Activated T-helper 1 cell treated with Interleukin-2 at 50 U/mL for 16 hours (primary cell): ENCODE measurements at places on chromosomes 6 and 20.

DNA sequence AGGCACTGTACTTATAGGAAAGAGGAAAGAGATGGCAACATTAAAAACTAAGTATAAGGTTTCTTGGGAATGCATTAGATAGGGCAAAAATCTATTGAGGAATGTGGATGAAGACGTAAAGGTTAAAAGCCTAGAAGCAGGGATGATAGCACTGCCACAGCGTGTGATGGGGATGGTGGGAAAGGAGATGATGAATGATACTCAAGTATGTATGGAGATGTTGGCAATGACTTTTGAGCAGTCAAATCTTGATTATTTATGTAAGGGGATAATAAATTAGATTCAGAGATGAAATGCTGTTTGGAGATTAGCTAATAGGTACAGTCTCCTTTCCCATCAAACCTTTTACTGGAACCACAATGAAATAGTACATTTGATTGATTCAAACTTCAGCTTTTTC is 432.8 kb downstream of the GRIK2 start:
- DNase-seq = no peak

DNA sequence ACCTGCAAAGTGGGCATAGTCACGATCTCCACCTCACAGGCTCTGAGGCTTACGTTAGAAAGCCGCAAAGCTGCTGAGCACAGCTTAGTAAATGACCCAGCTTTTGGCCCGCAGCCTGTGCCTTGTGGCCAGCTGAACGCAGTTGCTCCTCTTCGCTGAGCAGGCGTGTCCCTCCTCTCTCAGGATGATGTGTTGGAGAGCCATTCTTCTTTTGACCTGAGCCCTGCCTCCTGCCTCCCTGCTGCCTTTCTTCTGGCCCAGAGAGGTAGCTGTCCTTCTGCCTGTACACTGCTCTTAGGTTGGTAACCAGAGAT is 47.6 kb upstream of the MYL9 start:
- DNase-seq = no peak

DNA sequence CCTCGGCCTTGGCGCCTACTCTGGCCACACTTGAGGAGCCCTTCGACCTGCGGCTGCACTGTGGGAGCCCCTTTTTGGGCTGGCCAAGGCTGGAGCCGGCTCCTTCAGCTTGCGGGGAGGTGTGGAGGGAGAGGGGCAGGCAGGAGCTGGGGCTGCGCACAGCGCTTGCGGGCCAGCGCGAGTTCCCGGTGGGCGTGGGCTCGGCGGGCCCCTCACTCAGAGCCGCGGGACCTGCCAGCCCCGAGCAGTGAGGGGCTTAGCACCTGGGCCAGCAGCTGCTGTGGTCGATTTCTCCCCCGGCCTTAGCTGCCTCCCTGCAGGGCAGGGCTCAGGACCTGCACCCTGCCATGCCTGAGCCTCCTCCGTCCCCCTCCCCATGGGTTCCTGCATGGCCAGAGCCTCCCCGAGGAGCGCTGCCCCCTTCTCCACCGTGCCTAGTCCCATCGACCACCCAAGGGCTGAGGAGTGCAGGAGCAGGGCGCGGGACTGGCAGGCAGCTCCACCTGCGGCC is 136.8 kb downstream of the EPHA7 start:
- no peak for DNase-seq

GRCh38 chr6:154958469-154958868 is 36.6 kb upstream of the TIAM2 start:
- DNase-seq = no peak

GRCh38 chr6:42339991-42340401 is 111.7 kb downstream of the TRERF1 start:
- no peak for DNase-seq

GRCh38 chr20:24948939-24949679 is at the start of gene CST7:
Gene CST7 (plus strand): TSS chr20:24949269. CDS start chr20:24949506, 237 bp downstream.
- DNase-seq = peak; percentile 75

DNA sequence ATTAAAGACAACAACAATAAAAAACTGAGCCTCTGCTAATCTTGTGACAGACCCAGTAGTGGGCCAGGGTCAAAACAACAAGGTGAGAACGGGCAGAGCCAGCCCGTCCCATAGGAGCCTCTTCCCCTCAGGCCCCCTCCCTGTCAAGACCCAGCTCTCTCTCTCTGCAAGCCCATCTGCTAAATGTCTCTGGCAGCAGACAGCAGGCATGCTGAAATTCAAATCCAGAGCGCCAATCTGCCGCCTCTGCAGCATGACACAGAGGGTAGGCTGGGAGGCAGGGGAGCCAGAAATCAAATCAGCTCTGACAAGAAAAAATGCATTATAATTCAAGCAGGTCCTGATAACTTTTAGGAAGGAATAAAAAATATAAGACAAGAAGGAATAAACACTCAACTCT is 26.3 kb downstream of the METTL24 start:
- no peak for DNase-seq

GRCh38 chr6:32666420-32667300 is at the start of gene HLA-DQB1:
Gene HLA-DQB1 (minus strand): TSS chr6:32666657. CDS start chr6:32666607, 50 bp downstream.
- DNase-seq = peak; percentile 17

GRCh38 chr6:125714441-125715090 is 34.9 kb upstream of the HEY2 start:
- DNase-seq = no peak

DNA sequence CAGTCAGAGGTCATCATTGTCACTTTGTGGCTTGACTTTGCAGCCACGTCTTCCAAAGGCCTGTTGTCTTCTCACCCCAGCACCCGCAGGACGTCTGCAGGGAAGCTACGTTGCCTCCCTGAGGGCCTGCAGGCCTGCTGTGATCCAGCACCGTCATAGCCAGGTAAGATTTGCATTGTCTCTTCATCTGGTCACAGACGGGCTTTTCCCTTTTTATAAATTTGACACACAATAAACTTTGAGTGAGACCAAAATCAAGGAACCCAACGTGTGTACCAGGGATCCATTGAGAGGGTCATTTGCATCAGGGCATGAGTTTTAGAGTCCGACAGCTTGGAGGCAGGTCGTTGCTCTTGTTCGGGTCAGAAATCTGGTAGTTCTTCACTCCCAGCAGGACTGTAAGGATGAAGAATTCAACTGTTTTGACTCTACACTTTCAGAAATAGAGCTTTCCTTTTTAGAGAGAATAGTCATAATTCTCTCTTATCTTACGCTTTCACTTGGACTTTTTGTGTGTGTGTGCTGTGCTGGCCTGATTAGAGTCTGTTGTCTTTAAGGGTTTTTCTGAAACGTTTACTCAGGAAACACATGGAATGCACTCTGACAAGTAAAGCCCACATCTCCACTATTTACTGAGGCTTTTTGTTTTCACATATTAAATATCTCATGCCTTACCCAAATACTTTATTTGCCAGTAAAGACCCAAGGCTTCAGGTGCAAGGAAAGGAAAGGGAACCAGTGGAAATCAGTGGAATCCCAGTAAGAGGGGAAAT is 177.2 kb upstream of the TAB2 start:
- peak; percentile 18 for DNase-seq

DNA sequence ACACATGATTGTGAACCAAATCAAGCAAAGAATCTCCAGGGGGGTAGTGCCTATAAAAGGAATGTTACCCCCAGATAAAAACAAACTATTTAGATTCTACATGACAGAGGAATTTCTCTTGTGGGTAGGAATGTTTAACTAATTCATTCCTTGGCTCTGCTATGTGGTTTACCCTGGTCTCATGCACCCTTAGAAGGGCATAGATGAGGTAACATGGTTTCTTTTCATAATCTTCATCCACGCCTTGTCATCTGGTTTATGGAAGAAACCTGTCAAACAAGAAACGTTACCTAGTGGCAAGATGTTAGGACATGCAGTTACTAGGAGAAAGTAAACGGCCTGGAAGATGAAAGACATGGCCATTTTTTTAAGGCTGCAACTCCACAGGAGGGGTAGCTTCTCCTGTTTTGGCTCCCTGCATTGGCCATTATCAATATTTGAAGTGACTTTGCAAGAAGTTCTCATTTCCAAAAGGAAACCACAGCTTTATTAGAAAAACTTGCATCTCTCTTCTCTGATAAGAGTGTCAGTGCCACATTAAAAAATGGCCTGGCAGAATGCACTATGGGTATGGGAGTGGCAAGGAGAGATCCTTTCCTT is 45.5 kb downstream of the STX11 start:
- no peak for DNase-seq

GRCh38 chr20:46349742-46350056 is 41.4 kb upstream of the CDH22 start:
- DNase-seq = no peak

DNA sequence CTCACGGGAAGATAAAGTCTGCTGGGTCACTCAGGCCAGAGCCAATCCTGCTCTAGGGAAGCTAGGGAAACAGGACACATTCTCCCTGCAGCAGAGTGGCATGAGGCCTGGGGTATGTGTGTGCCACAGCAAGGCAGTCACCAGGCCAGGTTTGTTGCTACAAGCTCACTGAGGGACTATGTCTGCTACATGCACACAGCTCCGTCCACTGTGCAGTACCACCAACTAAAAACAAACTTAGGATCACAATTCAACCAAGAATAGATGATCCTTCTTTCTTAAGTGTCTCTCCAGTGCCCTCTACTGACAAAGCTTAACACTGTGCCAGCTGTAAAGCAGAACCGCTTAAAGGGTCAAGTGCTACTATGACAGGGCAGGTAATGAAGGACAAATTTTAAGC is 192.5 kb downstream of the PTPRK start:
- DNase-seq = no peak

DNA sequence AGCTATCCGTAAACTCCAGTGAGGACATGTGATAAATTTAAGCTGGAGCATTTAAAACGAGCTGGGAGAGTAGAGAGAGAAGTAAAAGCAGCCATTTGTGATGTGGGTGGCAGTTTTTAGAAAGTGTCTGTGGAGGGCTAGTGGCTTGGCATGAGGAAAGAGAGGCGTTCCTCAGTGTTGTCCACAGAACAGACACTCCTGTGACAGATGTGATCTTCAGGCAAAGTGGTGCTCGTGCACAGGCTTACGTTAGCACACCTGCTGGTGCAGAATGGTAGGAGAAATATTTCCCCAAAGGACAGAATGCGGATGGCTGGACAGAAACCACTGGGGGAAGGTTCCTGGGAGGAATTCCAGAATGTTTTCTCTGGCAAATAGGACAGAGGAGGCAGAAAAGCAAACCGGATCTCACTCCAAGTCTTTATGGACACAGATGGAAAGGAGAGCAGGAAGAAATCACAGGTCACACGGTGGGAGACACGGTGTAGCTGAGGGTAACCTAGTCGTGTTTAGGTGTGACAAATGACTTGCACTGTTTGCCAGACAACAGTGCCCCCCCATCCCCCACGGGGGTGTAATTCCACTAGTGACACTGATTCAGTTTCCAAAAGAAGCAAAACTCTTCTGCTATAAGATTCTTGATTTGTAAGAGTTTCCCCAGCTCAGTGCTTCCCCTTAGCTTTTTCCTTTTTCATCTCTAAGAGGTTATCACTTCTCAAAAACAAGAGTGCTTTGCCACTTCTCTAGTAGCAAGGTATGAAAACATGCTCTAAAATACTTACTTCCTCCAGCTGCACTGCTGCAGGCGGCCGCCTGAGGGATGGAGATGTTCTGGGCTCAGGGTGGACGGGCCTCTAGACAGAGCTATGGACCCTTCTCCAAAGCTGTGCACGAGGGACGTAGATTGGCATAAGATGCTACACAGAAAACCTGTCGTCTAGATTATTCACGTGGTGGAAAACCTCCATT is 293.2 kb downstream of the QKI start:
- DNase-seq = no peak

DNA sequence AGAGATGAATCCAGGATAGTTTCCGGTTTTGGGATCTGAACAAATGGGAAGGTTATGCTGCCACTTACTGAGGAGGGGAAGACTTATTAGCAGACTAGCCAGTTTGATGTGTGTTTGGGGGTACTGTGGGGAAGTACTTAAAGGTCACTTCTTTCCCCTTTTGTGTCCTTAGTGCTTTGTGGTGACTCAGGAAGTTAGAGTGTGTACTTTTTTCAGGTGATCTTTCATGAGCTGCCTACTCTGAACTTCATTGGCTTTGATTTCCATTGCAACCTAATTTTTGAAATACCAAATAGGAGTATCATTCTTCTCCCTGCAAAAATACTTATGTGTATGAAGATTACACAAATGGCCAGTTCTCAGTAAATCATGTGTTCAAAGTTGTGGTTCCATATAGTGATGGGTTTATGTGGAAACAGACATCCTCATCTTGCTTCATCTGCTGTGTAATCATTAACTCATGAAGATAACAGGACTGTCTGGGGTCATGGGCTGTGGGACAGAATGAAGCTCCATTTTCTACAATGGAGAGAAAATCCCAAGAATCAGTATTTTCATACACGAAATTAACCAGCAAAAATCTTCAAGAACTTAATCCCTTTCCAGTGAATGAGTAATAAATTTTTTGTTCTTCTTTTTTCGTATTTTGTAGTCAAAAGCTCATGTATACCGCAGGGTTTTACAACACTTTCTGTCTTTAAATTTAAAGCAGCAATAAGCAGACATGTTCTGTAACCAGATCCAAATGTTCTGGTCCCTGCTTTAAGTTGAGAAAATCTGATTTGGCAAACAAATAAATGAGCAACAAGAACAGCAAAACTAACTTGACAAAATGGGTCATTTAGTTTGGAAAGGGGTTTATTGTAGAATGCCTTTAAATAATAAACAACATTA is 272.2 kb upstream of the FLRT3 start:
- no peak for DNase-seq

DNA sequence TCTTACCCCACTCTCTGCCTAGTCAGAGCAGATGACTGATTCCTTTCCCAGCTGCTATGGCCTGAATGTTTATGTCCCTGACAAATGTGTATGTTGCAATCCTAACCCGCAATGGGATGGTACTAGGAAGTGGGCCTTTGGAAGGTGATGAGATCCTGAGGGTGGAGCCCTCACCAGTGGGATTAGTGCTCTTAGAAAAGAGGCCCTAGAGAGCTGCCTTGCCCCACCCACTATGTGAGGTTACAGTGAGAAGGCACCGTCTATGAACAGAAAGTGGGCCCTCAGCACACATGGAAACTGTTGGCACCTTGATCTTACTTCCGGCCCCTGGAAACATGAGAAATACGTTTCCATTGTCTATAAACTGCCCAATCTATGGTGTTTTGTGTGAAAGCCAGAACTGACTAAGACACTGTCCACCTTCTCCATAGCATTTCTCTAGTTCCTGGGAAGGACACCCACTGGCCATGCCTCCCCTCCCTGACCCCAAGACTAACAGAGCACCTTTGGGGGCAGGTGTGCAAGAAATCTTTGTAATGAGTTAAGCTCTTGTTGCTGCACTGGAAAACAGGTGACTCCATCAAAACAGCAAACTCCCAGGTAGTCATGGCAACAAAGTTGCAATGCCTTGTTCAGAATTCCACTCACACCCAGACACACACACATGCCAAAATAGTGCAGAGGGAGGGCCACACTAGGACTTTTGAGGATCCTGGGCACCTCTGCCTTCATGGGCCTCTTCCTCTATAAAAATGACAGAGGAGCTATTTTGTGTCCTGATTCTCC is 16.2 kb downstream of the GABRR2 start:
- no peak for DNase-seq
